Left colon (tissue), 2 donors: ENCODE measurements at places on chromosomes 5 and 9. TPM values are rescaled to one million over a fixed set of nuclear protein-coding genes. Genes with fewer than 3 reads are reported as not detected.

ISL1 gene
- 0.52 TPM for total RNA-seq

PPP3R2 gene
- 0.12 TPM for total RNA-seq

IFNK gene
- total RNA-seq = not detected

SPOUT1 gene
- 33.3 TPM for total RNA-seq

EMB gene
- 8.6 TPM for total RNA-seq

DNAJC25 gene
- total RNA-seq = 6.9 TPM

FCN2 gene
- total RNA-seq = not detected

CER1 gene
- total RNA-seq = not detected

DNA sequence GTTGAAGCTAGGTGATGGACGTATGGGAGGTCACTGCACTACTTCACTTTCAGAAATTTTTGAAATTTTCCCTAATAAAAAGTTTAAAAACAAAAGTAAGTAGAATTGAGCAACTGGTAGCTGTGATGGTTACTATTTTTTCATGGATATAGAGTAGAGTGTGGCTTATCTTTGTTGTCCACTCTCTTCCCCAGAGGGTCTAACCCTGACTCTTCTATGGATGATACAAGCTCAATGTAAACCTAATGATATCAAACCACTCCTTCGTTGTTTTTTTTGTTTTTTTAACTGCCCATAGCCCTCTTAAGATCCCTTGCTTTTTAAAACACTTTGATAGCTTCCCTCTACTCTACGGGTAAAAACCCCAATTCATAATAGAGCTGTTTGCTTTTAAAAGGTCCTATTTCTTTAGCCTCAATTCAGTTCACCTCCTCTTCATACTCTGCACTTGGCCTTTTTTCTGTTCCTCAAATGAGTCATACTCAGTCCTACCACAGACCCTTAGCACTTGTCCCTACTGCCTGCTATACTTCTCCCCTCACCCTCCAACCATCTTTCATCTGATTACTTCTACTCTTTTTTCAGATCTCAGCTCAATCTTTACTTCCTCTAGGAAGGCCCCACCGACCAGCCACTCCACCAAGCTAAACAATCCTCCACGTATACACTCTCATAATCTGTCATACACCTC, 2.6 kb downstream of the HDAC3 start:
- no peak for DNase-seq

DNA sequence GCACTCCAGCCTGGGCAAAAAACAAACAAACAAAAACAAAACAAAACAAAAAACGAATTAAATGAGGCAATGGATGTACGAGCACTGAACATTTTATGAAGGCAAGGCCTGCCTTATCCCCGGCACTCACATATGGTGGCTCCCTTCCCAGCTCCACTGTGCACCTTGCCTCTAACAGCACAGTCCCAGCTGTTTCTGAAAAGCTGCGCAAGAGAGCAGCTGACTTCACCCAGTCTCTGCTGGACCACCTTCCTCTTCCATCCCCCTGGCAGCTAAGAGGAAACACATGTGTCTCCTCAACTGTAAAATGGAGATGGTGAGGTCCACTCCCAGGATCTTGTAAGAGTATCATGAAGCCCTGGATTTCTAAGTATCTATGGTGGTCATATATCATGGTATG, 100.7 kb downstream of the KLF4 start:
- no peak for DNase-seq

GRCh38 chr5:169652057-169652456, 15.0 kb downstream of the DOCK2 start:
- no peak for DNase-seq

- no peak for DNase-seq
Observed at GRCh38 chr5:138663009-138663408, 87.8 kb upstream of the HSPA9 start.

- peak; percentile 83 for DNase-seq
Observed at GRCh38 chr9:89603767-89604665, 796 bp upstream of the GADD45G start.

GRCh38 chr5:111892949-111893348, 136.0 kb upstream of the NREP start:
- DNase-seq = no peak

DNA sequence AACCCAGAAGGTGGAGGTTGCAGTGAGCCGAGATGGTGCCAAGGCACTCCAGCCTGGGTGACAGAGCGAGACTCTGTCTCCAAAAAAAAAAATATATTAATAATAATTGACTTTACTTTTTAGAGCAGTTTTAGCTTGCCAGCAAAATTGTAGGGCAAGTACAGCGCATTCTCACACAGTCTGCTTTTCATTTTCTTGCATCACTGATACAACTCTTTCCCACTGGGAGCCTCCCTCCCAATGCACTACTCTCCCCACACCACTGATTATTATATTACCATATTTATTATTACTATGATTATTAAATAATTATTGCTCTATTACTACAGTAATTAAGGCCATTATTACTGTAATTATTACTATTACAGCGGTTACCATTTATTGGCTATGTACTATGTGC, 212.8 kb downstream of the GNA14 start:
- DNase-seq = no peak

DNA sequence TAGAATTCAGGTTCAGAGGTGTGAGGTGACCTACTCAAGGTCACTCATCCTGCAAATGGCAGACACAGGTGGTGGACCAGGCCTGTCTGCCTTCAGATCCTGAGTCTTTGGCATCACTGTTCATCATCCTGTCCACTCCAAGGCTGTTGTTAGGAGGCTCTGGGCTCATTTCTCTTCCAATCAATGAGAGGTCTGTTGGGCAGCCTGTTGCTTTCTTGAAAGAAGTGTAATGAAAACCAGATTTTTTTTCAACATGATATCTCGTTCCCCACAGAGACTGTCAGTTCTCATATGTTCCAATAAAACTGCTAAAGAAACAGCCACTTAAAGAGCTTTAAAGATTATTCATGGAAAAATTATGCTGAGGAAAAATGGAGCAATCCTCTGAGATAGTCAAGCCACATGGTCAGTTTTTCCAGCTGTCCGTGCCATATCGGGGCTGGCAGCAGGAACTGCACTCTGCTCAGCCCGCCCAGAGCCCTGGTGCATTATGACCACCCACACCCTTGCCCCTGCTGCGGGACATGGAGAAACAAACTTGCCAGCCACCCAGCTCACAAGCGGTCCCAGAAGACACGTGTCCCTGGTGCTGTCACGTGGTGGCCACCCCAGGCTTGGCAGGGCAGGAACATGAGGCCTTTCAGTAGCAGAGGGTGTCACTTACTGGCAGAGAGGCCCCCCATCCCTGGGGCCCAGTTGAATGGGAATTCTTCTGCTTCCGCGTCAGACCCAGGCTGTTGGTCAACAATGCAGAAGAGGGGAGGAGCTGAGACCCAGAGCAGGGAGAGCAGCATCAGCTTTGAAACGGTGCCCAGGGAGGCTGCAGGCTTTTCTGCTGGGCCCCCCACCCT, 63.7 kb upstream of the ANGPTL2 start:
- DNase-seq = peak; percentile 45

- no peak for DNase-seq
Observed at GRCh38 chr9:4714266-4715016, 26.6 kb downstream of the AK3 start.

- DNase-seq = no peak
Observed at GRCh38 chr9:35294066-35294465, 132.3 kb downstream of the UNC13B start.

DNA sequence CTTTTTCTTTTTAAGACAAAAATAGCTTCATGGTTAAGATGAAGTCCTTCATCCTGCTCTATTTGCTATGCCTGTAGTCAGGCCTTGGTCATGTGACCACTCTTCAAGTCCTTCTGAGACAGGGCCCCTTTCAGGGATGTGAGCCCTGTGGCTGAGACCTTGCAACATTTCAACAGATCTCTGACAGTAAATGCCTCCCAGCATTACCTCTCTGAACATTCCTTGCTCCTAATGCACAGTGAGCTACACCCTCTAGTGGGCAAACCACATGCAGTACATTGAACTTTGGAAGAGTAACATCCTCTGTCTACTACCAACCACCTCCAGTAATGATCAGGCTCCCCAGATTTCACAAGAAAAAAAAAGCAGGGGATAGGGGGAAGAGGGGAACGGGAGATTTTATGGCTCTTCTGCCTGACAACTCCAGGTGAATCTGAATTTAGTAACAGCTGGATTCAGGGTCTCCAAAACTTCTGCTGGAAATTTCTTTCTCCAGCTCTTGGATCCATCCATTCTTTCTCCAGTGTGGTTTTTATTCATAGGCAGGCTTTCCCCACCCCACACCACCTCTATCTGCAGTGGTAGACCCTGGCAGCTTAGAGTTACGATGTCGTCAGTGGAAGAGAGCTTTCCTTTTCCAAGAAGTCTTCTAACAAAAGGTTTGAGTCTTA, 8.9 kb upstream of the FBXO38 start:
- peak; percentile 11 for DNase-seq

GRCh38 chr5:96243203-96243602, 189.8 kb downstream of the PCSK1 start:
- DNase-seq = no peak

- DNase-seq = no peak
Observed at GRCh38 chr5:135876146-135876545, 19.5 kb downstream of the IL9 start.

- no peak for DNase-seq
Observed at GRCh38 chr5:151100681-151101080, 19.8 kb upstream of the TNIP1 start.

GRCh38 chr9:137303893-137304382, 1.9 kb upstream of the NRARP start:
- DNase-seq = peak; percentile 51

- no peak for DNase-seq
Observed at GRCh38 chr5:171571663-171572062, 152.2 kb downstream of the FGF18 start.

DNA sequence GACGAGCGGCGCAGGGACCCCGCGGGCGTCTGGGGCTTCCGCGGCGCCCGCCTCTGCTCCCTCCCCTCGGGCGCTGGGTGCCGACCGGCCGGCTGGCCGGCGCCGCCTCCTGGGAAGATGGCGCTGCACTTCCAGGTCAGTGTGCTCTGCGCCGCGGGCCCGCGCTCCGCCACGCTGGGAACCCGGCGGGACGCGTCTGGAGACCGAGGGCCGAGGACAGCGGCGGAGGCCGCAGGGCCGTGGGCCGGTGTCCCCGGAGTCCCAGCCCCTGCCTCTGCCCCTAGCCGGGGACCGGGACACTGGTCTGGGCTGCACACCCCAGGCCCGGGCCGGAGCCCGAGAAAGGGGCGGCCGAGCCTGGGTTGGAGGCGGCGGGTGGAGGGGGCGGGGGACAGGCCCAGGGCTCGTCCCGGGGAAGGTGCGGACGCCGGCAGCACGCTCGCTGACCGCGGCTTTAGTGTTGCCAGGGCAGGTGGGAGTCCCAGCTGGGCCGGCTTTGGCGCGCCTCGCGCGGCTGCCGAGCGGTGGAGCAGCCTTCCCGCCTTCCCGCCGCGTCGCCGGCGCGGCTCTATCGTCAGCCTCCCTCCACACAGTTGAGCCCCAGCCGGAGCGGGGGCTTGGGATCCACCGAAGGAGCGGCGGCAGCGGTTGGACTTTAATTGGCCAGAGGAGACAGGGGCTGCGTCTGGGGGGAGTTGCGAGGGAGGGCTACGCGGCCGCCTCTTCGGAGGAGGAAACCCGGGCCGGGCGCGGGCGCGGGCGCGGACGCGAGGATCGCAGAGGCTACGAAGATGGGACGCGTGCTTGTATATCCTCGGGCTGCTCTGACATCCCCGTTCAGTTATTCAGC, at the start of gene RANBP17:
RANBP17 (plus strand) TSS at position 102 of the 850 bp plus-strand sequence.
- peak; percentile 37 for DNase-seq

GRCh38 chr9:22919423-22919822, 472.8 kb downstream of the DMRTA1 start:
- DNase-seq = no peak

DNA sequence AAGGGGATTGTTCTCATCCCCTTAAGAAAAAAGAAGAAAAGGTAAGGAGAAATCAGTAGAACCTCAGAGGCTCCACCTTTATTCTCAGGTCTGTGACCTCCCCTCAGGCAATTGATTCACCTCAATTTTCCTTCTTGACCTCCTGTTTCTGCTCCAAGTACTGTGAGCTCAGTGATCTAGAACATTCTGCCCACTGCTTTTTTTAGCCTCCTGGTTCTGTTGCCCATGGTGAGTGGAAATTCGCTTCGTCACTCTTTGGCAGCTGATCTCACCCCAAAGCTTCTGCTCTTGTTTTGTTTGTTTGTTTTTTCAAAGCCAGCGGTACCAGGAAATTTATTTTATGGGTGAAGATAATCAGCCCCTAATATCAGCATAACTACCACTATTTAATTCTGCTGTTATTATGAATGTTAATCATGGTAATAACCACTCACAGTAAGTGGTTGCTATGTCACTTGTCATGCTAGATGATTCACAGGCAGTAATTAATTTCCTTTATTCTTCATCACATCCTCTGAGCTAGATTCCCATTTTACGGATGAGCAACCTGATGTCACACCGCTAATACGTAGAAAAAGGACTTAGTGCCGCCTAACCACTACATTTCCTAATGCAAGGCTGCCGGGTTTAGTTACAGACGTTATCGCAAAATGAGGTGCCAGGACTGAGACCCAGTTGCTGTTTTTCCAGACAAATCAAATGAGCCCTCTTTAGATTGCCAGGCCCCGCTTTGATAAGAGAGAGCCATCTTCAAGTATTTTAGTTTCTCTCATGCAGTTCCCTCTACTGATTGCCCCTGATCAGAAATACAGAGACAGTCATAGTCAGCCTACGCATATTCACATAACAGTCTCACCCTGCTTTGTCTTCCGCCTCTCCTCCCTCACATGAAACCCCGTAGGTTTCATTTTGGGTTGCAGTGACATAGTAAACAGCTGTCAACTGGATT, 78.2 kb downstream of the CYFIP2 start:
- no peak for DNase-seq

DNA sequence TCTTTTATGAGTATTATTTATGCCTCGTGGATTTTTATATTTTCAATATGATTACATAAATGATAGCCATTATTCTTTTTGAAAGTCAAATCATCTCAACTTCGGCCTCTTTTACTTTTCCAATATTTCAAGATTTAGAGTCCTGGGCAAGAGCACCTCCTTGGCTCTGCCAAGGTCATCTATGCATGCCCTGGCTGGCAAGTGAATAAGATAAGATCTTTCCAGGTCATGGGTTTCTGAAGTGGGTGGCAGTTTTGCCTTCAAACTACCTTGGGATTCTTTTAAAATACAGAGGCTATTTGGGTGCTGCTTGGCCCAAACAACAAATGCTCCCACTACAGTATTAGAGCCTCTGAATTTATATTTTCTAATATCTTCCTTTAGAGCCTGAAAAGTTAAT, 95.4 kb downstream of the CWC27 start:
- DNase-seq = no peak

- no peak for DNase-seq
Observed at GRCh38 chr5:929596-929995, 36.9 kb downstream of the TRIP13 start.

- DNase-seq = no peak
Observed at GRCh38 chr5:114909424-114909823, 260.3 kb downstream of the TRIM36 start.

GRCh38 chr5:42015254-42015653, 90.2 kb downstream of the FBXO4 start:
- no peak for DNase-seq

- DNase-seq = no peak
Observed at GRCh38 chr9:83441390-83441789, 96.8 kb downstream of the FRMD3 start.

DNA sequence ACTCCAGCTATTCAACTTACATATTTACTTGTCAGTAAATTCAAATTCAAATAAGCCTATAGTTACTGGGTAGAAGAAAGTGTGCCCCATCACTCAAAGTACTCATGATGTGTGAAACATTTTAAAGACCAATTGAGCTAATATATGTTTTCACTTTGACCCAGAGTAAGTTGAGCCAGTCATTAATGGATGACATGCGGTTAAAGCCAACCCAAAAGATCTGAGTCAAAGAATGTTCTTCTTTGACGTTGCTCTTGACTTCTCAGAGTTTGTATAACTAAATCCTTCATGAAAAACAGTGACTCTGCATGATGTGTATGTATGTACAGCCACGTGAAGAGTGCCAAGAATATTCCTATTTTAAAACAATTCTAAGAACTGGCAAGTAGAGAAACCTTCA, 237.4 kb downstream of the NR2F1-AS1 start:
- no peak for DNase-seq
